ENCODE measurements at places on chromosomes 3 and 15.

GRCh38 chr15:48447657-48448056 lies 116.4 kb downstream of the DUT start:
- peak; percentile 80 for DNase-seq

- peak; percentile 99 for DNase-seq
Measured at GRCh38 chr15:65409036-65409631, 13.6 kb downstream of the IGDCC4 start.

DNA sequence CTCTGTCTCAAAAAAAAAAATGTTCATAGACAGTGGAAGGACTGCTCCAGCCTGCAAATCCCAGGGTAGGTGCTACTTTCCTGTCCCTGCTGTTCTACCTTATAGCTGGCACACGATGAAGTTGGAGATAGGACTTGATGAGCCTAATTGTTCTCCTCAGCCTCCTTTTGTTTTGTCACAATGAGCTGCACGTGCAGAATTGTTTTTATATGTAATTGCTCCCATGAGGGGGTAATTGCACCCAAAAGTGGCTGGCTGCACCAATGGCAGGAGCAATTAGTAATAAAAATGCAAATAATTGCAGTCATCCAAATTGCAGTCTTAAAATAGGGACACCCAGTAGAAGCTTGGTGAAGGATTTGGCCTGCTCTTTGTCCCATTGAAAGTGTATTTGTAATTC lies 63.0 kb upstream of the PFN2 start:
- DNase-seq: no peak

DNA sequence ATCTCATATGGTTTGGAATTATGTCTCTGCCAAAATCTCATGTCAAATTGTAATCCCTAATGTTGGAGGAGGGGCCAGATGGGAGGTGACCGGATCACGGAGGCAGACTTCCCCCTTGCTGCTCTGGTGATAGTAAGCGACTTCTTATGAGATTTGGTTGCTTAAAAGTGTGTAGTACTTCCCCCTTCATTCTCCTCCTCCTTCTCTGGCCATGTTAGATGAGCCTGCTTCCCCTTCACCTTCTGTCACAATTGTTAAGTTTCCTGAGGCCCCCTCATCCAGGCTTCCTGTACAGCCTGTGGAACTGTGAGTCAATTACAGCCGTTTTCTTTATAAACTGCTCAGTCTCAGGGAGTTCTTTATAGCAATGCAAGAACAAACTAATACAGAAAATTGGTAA lies 51.1 kb downstream of the NEDD4 start:
- DNase-seq: no peak

- no peak for DNase-seq
Measured at GRCh38 chr3:119205209-119205608, 31.8 kb downstream of the UPK1B start.

- no peak for DNase-seq
Measured at GRCh38 chr3:123331006-123331405, 117.9 kb downstream of the ADCY5 start.

DNA sequence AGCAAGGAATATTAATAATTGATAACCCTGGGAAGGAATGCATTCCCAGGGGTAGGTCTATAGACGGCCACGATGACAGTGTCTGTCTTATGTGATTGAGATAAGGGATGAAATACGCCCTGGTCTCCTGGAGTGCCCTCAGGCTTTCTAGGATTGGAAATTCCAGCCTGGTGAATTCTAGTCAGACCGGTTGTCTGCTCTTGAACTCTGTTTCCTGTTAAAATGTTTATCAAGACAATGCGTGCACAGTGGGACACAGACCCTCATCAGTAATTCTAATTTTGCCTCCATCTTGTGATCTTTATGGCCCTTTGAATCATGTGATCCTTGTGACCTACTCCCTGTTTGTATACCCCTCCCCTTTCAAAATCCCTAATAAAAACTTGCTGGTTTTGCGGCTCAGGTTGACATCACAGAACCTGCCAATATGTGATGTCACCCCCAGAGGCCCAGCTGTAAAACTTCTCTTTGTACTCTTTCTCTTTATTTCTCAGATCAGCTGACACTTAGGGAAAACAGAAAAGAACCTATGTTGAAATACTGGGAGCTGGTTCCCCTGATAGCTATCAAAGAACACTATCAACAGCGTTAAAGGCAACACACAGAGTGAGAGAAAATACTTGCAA lies 183.3 kb downstream of the PDE8A start:
- no peak for DNase-seq

- no peak for DNase-seq
Measured at GRCh38 chr3:133992381-133992780, 37.3 kb downstream of the SLCO2A1 start.

DNA sequence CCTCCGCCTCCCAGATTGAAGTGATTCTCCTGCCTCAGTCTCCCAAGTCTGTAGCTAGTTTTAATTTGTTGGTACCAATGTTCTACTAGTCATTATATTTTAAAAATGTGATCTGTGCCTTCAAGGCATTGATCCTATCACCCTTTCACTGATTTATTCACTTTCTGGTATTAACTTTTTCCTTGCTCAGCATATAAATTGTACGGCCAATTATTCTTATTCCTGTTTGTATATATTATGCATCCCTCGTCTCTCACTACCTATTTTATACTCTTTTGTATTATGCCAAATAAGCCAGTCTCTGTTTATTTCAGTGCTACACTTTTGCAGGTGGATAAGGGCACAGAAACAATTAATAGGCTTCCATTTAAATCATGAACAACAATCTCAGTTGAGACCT lies 620.2 kb upstream of the BCHE start:
- DNase-seq: no peak

DNA sequence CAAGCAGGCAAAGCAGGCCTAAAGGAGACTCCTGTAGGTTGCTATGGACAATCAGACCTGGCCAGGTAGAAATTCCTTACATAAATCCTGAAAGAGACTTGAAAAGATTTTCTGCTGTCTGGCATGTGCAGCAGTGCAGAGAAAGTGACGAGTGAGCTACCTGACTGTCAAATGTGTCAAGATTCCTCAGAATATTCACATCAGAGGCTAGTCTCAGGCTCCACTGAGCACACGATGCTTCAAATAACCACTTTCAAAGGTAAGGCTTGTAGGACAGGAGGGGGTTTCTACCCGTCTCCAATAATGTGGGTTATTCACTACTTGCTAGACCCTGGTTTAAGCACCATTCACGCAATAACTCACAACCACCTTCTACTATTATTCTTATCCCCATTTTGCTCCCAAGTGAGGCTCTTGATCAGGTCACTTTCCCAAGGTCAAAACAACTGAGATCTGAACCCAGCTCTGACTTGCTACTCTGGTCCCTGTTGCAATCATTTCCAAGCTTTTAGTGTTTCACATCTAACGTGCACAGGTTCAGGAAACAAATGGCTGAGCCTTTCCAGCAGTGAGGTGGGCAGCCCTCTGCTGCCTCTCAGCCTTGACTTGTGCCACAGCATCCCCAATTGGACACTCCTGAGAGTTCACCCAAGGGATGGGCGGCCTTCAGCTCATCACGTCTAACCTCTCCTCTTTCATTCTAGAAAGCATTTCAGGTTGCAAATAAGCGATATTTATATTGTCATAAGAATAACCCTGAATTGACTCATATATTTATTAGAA lies 329.9 kb upstream of the WNT5A start:
- DNase-seq: no peak

- DNase-seq: no peak
Measured at GRCh38 chr15:33636234-33636633, 325.5 kb downstream of the RYR3 start.

GRCh38 chr15:66095871-66096687 lies 157.5 kb downstream of the MEGF11 start:
- DNase-seq: no peak

GRCh38 chr15:98347001-98347400 lies 301.3 kb upstream of the IGF1R start:
- DNase-seq: peak; percentile 3

DNA sequence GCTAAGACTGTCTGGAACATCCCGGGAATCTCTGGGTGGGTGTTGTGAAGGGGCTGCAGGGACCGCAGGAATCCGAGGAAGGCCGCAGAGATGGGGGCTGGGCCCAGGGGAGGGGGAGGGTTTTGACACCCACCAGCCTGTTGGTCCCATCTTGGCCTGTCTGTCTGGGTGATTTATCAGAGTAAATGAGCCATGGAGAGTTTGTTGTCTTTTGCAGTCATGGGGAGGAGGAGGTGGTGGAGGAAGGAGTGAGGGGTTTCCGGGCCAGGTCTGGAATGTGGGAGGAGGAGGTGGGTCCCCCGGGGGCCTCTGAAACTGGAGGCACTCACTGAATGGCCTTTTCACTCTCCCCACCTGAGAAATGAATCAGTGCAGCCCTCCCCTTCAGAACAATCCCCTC lies 11.5 kb downstream of the SEMA3F start:
- no peak for DNase-seq

DNA sequence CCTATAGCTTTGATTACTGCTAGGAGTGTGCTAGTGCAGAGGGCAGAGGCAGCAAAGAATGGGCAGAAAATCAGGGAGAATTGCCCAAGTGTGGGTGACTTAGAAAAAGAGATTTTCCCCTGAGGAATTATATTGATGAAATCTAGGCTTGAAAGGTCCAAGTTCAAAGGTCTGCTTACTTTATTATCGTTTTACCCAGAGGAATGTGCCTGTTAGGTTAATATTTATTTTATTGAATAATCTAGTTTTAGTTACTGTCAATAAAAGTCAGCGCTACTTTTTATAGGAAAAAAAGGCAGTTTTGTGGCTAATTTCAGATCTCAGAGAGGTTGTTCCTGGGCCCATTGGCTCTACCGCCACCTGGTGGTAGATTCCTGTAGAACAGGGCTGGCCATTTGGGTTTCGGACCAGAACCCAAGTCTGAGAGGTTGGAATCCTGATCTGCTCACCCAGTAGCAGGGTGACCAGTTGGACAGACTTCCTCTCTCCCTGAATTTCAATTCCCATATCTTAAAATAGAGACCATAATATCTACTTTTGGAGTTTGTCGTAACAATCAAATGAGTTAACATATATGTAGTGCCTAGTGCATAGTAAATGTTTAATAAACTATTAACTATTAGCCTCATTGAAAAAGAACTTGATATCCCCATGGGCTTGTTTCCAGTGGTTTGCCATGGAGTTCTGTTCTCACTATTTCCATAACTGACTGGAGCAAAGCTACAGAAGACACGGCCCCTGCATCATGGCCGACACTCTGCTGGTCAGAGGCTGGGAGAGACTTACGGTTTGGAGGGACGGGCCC lies 62.7 kb upstream of the ZNF148 start:
- peak; percentile 48 for DNase-seq

DNA sequence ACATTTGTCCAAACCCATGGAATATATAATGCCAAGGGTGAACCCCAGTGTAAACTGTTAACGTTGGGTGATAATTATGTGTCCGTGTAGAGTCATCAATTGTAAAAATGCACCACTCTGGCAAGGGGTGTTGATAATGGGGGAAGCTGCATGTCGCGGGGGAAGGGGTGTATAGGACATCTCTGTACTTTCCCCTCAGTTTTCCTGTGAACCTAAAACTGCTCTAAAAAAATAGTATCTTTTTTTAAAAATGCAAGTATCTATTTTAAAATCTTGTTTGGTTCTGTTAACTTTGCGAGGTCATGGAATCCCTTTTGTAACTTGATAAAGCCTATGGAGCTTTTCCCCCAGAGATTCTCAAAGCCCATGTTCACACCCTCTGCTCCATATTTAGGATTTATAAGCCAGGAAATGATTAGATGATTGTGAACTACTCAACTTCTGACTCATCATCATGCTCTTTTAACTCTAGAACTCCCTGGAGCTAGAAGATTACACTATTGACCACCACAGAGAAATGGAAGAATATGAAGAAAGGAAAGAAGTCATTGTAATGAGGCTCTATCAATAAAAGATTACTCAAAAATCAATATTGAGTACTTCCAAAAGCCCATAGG lies 56.1 kb upstream of the C3orf49 start:
- DNase-seq: peak; percentile 82

GRCh38 chr3:172359996-172360395 lies 88.3 kb downstream of the GHSR start:
- no peak for DNase-seq

DNA sequence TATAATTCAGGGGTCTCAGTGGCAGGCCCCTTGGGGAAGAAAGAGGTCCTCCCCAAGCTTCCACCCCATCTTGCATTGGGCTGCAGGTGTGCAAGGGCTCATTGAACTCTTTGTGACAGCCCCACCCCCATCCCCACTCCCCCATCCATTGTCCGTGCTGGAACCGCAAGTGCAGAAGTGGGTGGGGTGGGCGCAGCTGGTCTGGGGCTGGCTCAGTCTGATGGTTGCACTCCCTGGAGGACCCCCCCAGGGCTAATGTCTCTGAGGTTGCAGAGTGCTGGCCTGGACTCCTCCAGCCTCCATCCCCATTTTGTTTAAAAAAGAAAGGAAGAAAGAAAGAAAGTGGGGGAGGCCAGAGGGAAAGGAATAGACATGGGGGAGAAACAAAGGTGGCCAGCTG lies 42.3 kb upstream of the ARL8B start:
- no peak for DNase-seq

- DNase-seq: peak; percentile 55
Measured at GRCh38 chr3:107001635-107002034, 375.6 kb upstream of the CCDC54 start.

GRCh38 chr15:51024735-51025453 lies 69.8 kb downstream of the TNFAIP8L3 start:
- no peak for DNase-seq

DNA sequence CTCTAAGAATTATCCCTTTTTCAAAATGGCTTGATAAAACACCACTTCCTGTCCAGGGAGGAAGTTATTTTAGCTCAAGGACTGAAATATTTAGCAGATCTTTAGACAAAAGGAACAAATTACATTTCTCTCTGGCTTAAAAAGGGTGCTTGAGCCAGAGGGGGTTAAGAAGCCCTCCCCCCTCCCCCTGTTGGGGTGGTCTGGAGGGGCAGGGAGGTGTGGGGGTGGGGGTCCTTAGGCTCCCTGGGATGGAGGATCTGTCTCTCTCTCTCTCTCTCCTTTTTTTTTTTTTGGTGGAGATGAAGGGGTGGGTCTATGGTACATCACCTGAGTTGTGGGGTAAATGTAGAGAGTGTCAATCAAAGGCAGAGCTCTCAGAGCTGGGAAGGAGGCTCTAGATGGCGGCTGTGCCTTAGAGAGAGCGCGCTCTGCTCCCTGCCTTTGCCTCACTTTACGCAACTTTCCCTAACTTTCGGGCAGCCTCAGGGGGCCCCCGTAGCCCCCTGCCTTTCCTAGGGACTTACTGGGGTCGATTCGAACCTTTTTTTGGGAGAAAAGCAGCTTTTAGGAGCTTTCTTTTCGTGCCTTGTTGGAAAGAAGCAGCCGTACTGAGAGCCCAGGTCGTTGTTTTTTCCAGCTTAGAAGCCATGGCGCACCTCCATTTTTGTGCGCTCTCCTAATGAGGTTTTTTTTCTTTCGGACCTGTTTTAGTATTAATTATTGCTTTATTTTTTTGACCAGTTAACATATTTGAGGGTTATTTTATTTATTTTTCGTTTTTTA lies at the start of gene CHD2:
TSS of gene CHD2 (plus strand) at position 377 of the 783 bp plus-strand sequence. CDS start 914 bp downstream, outside the sequence.
- DNase-seq: peak; percentile 81

Data from fibroblast of skin of back (primary cell).